D721Med (cell line): ENCODE measurements at places on chromosomes 7 and 10.

GRCh38 chr7:97865104-97865503 lies 7.1 kb downstream of the ASNS start:
- DNase-seq, result no peak

DNA sequence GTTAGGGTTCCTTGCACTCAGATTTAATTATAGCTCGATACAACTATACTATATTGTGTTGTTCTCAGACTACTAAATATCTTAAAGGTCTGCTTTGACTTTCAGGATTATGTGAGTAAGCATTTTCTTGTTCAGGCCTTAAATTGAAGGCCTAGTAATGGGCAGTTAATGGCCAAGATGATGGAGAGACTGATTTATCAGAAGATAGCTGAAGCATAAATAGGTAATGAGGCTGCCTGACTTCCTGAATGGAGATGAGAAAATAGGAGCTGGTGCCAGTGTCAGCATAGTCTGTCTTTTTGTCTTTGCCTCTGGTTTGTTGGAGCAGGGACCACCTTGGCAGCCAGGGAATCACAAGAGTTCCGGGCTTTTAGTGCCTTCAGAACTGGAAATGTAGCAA lies 32.2 kb downstream of the ADAM22 start:
- DNase-seq, result no peak

DNA sequence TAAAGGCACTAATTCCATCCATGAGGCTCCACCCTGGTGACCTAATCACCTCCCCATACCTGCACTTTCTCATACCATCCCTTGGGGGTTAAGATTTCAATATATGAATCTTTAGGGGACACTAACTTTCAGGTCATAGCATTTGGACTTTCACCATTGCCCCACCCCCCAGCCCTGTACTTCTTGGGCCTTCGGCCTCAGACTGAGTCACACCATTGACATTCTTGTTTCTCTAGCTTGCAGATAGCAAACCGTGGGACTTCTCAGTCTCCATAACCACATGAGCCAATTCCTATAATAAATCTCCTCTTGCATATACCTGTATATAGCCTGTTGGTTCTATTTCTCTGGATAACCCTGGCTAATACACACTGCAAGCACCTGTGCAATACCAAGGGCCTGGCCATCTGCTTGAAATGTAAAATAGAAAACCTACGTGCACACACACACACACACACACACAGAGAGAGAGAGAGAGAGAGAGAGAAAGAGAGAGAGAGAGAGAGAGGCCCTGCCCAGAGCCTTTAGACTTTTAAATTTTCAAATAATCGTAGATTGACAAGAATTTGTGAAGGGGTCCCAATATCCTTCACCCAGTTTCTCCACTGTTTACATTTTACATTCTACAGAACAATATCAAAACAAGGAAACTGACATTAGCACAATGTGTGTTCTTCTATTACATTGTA lies 25.3 kb downstream of the ANXA8 start:
- no peak for DNase-seq

- DNase-seq, result no peak
These were observed 57.3 kb downstream of the ZNF438 start for GRCh38 chr10:30974355-30974754.

DNA sequence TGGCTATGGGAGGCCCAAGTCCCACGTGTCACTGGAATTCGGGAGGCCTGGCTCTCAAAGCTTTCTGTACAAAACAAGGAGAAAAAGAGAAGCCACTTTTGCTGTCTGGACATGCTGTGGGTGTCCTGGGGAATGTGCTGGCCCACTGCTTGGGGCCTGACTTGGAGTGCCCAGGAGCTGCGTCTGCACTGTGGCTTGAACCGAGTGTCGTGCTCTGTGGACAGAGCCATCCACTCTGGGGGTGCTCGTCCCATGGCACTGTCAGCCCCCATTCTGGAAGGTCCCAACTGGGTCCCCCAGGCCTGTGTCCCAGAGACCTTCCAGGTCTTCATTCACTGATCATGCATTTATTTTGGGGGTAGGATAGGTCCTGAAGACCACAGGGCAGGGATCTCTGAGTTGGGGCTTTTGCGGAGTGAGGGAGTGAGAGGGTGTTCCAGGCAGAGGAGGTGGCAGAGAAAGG lies 138.0 kb downstream of the LHPP start:
- DNase-seq, result no peak

DNA sequence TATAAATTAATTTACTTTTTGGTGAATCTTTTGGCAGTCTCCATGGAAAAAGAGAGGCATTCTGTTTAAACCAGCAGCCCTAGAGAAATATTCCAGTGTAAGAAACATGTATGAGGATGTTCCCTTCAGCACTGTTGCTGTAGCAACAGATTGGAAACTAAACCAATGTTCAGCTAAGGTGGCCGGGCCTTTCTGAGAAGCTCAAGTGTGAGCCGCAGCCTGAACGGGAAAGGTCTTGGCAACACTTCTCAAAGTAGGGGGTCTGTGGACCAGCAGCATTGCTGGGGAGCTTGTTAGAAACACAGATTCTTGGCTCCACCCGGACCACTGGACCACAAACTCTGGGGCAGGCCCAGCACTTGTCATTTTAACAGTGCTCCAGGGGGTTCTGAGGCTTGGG lies 36.2 kb downstream of the RAMP3 start:
- no peak for DNase-seq

- no peak for DNase-seq
These were observed 4.9 kb downstream of the PFKFB3 start for GRCh38 chr10:6207658-6208057.

DNA sequence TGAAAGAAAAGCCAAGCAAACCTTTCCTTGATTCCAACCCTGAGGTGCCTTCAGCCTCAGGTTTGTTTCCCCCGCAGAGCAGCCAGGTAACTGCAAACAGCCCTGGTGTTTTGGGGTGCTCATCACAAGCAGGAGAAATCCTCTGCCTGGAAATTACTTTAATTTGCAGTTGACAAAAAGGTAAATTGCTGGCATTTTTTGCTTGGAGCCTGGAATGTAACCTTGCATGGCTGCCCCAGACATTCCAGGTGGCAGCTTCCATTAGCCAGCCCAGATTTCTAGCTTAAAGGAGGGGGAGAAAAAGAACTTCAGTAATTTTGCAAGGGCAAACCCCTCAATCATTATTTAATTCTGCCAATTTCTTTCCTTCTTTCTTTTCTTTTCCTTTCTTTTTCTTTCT lies 194.4 kb downstream of the MYOF start:
- no peak for DNase-seq

- peak; percentile 22 for DNase-seq
These were observed 147.5 kb upstream of the RSU1 start for GRCh38 chr10:16964576-16965343.

GRCh38 chr7:155860840-155861479 lies 48.7 kb upstream of the SHH start:
- DNase-seq, result no peak

DNA sequence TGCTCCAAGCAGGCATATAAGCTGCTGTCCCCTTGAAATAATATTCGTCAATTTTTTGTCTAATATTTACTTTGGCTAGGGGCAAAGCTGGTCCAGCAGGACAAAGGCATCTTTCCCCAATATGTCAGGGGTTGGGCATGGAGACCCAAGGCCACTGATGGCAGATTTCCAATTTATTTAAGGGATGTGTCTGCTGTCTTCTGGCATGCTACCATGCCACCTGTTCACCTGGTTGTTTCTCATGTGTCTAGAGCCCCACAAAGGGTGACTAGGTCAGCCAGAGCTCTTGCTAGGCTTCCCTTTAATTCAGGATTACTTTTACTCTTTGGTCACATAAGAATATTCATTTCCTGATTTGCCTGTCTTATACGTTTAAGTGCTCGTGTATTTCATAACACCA lies 22.1 kb upstream of the SYPL1 start:
- DNase-seq, result no peak

DNA sequence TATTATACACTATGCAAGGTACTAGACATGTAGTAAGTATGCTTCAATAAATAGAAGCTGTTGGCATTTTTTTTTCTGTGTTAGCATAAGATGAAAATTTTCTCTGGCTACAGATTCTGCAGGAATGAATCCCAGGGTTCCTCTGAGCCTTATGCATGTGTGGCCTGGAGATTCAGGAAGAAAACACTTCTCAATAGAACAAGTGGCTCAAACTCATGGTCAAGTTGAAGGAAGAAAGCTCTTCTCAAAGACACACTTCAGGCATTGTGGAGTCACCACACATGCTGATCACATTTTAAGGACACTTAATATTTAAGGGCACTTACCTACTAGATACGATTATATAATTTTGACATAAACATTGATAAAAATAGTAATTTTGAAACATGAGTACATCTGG lies 19.5 kb downstream of the DNAH11 start:
- no peak for DNase-seq

- no peak for DNase-seq
These were observed 58.6 kb upstream of the KCNIP2 start for GRCh38 chr10:101902032-101902819.

- no peak for DNase-seq
These were observed 9.3 kb downstream of the TBATA start for GRCh38 chr10:70775679-70776454.

DNA sequence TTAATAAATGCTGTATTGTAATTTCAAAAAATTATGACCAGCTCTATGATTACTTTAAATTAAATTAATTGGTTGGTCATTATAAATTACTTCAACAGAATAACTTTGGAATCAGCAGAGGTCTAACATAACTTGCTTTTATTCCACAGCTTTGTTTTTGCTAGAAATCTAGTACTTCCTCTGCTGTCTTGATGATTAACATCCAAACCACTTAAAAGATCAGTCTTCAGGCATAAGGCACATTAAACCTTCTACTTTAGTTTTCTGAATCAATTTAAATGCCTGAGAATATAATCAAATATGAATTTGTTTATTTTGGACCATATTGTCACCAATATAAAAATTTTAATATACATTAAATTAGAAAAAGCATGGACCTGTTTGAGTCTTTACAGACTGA lies 465.3 kb downstream of the ARL4A start:
- no peak for DNase-seq

- no peak for DNase-seq
These were observed 334.9 kb downstream of the ELMO1 start for GRCh38 chr7:37113661-37114355.

- no peak for DNase-seq
These were observed 236.6 kb upstream of the MYO3A start for GRCh38 chr10:25697412-25697811.
